Body of pancreas (tissue), 4 donors: ENCODE measurements at places on chromosomes 4 and X.

- no peak overlapping the region for H3K27ac ChIP-seq
- H3K4me3 ChIP-seq = no peak overlapping the region
- DNase-seq = no peak
These were observed 141.7 kb upstream of the GUCY1A1 start for GRCh38 chr4:155524926-155525455.

- no peaks in the 10 kb centered on the region for H3K36me3 ChIP-seq
- H3K4me1 ChIP-seq = peaks cover 17% of the 10 kb centered on the region
- no peaks in the 10 kb centered on the region for H3K27me3 ChIP-seq
- H3K27ac ChIP-seq = peak overlapping the region; percentile 30
These were observed 107.4 kb upstream of the STOX2 start for GRCh38 chr4:183797445-183798300.

- peak; percentile 59 for DNase-seq
- H3K4me3 ChIP-seq = no peak overlapping the region
- no peaks in the 10 kb centered on the region for H3K4me1 ChIP-seq
- H3K27me3 ChIP-seq = no peaks in the 10 kb centered on the region
These were observed 102.5 kb upstream of the MID1 start for GRCh38 chrX:10722851-10723250.

DNA sequence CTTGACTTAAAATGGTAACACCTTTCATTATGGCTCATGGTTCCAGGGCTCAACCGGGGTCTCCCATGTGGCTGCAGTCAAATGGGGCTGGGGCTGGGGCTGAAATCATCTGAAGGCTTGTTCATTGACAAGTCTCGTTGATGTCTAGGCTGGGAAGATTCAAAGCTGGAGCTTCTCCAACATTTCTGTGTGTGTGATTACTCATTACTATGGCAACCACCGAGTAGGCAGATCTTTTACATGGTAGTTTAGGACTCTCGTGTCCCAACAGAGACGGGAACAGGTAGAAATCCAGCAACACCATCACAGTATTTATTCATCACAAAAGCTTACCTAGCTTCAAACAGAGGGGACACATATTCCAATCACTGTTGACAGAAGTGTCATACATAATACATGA is 7.8 kb downstream of the YTHDC1 start:
- no peaks in the 10 kb centered on the region for H3K27me3 ChIP-seq
- peak; percentile 24 for DNase-seq
- no peak overlapping the region for H3K27ac ChIP-seq
- peaks cover 79% of the 10 kb centered on the region for H3K4me1 ChIP-seq

- no peak for DNase-seq
- H3K4me3 ChIP-seq = peak overlapping the region; percentile 71
- peaks cover 25% of the 10 kb centered on the region for H3K4me1 ChIP-seq
- peak overlapping the region; percentile 97 for H3K27ac ChIP-seq
These were observed 1.1 kb upstream of the GTPBP6 start for GRCh38 chrX:319579-320125.

- no peak for DNase-seq
- no peak overlapping the region for H3K4me3 ChIP-seq
- no peaks in the 10 kb centered on the region for H3K4me1 ChIP-seq
- H3K27ac ChIP-seq = no peak overlapping the region
- H3K27me3 ChIP-seq = no peaks in the 10 kb centered on the region
These were observed 132.6 kb downstream of the ADGRL3 start for GRCh38 chr4:61332693-61333092.

- H3K27me3 ChIP-seq = no peaks in the 10 kb centered on the region
- no peaks in the 10 kb centered on the region for H3K36me3 ChIP-seq
- peaks cover 6% of the 10 kb centered on the region for H3K4me1 ChIP-seq
- H3K4me3 ChIP-seq = no peak overlapping the region
These were observed 86.1 kb downstream of the CPE start for GRCh38 chr4:165464813-165465381.

- no peaks in the 10 kb centered on the region for H3K27me3 ChIP-seq
- no peaks in the 10 kb centered on the region for H3K4me1 ChIP-seq
- H3K4me3 ChIP-seq = no peak overlapping the region
These were observed 210.9 kb upstream of the NHS start for GRCh38 chrX:17164079-17164478.

DNA sequence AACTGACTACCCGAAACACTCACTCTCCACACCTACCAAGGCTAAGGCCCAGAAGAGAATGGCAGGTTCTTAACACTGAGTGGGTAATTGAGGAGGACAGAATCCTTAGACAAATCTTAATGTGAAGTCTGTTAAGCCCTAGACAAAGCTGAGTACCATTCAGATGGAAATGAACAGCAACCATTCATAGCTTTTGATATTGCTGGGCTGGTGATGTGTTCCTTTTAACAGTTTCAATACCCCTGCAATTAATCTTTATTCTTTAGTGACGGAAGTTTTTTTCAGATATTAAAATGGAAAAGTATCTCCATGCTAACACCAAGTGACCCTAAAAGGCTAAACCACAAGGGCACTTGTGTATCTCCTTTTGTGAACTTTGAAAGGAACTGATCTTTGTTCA is 334.9 kb downstream of the OPHN1 start:
- H3K27me3 ChIP-seq = no peaks in the 10 kb centered on the region
- no peak overlapping the region for H3K4me3 ChIP-seq
- H3K27ac ChIP-seq = no peak overlapping the region
- DNase-seq = no peak
- no peaks in the 10 kb centered on the region for H3K36me3 ChIP-seq

DNA sequence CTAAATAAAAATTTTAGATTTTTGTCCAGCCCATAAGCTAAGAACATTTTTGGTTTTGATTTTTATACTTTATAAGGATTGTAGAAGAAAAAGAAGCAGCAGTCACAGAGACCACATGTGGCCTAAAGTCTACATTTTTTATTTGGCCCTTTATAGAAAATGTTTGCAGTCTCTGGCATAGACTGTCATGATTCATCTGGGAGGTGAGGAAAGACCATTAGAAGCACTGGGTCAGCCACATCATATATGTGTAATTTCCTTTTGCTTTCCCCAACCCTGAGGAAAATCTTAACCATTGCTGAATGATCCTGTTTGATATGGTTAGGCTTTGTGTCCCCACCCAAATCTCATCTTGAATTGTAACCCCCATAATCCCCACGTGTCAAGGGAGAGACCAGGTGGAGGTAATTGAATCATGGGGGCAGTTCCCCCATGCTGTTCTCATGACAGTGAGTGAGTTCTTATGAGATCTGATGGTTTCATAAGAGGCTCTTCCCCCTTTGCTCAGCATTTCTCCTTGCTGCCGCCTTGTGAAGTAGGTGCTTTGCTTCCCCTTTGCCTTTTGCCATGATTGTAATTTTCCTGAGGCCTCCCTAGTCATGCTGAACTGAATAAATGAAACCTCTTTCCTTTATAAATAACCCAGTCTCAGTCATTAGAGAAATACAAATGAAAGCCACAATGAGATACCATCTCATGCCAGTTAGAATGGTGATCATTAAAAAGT is 12.1 kb upstream of the COPS4 start:
- no peak overlapping the region for H3K27ac ChIP-seq
- no peaks in the 10 kb centered on the region for H3K36me3 ChIP-seq
- H3K27me3 ChIP-seq = no peaks in the 10 kb centered on the region
- H3K4me1 ChIP-seq = no peaks in the 10 kb centered on the region
- no peak overlapping the region for H3K4me3 ChIP-seq

- no peak overlapping the region for H3K27ac ChIP-seq
- no peaks in the 10 kb centered on the region for H3K27me3 ChIP-seq
- H3K4me3 ChIP-seq = no peak overlapping the region
- DNase-seq = no peak
- no peaks in the 10 kb centered on the region for H3K4me1 ChIP-seq
These were observed 210.4 kb downstream of the KLHL4 start for GRCh38 chrX:87728024-87728423.

DNA sequence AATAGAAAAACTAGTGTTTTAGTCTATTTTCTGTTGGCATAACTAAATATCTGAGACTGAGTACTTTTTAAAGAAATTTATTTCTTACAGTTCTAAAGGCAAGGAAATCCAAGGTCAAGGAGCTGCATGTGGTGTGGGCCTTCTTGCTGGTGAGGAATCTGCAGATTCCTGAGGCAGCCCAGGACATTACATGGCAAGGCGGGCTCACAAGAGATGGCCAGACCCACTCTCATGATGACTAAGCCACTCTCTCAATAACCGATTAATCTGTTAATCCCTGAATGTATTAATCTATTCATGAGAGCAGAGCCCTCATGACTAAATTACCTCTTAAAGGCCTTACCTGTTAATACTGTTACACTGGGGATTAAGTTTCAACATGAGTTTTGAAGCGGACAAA is 340.8 kb downstream of the GRXCR1 start:
- no peak overlapping the region for H3K4me3 ChIP-seq
- H3K27ac ChIP-seq = no peak overlapping the region
- no peaks in the 10 kb centered on the region for H3K27me3 ChIP-seq
- H3K4me1 ChIP-seq = no peaks in the 10 kb centered on the region
- no peaks in the 10 kb centered on the region for H3K36me3 ChIP-seq
- DNase-seq = no peak

DNA sequence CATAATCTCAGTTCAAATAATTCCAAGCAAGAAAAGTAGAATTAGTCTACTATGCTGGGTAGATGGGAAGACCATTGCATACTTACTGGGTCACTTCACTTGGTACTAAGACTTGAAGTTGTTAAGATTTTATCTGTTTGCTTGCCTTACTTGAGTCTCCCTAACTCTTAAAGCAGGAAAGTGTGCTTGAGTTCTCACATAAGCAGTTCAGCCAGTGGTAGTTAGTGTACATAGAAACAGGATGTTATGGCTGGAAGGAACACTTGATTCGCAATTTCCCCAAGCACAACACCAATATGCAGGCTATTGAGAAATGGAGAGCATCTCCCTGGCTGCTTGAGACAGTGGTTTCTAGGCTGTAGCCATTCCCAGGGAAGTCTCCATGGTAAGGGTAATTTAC is 176.1 kb downstream of the MSL3 start:
- H3K4me3 ChIP-seq = no peak overlapping the region
- H3K27ac ChIP-seq = no peak overlapping the region
- H3K27me3 ChIP-seq = no peaks in the 10 kb centered on the region
- H3K4me1 ChIP-seq = no peaks in the 10 kb centered on the region
- no peak for DNase-seq

- no peak overlapping the region for H3K4me3 ChIP-seq
- peak; percentile 10 for DNase-seq
- H3K4me1 ChIP-seq = peaks cover 12% of the 10 kb centered on the region
- H3K27me3 ChIP-seq = peaks cover 11% of the 10 kb centered on the region
These were observed 956 bp downstream of the SORCS2 start for GRCh38 chr4:7193030-7193958.

DNA sequence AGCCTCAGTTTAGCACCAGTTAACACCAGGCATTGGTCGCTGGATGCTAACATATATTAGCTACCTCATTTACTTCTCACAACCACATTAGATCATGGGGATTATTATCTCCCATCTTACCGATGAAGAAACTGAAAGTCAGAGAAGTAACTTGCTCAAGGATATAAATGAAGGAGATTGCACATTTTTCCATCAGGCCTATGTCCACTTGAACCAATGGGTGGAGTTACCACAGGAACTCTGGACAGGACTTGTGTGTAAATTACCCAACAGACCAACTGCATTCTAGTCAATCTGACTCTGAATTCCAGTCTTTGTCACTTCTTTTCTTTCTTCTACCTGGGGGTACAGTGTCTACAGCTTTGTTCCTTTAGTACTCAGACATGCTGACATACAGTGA is 1.8 kb downstream of the LNX1 start:
- H3K27ac ChIP-seq = no peak overlapping the region
- no peak for DNase-seq
- H3K4me1 ChIP-seq = peaks cover 69% of the 10 kb centered on the region
- no peak overlapping the region for H3K4me3 ChIP-seq
- no peaks in the 10 kb centered on the region for H3K36me3 ChIP-seq

DNA sequence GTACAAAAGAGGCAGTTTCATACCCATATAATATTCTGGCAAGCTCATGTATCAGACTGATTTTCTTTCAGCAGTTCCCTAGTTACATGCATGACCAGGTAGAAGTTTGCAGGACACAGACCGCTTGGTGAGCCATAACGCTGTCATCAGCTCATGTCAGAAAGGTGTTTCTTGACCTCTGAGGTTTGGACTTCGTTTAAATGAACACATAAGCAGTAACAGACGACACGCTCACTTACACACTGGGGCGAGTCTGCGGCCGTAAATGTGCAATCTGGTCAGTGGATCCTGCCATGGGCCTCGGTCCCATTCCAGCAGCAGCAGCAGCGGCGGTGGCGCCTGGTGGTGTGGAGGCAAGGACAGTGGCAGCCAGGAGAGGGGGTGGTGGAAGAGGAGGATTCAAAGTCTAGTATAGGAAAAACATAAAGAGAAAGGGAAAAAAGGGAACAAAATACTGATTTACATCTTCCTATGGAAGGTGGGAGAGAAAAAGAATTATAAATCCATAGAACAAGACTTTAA is 111.9 kb upstream of the CBR4 start:
- peak overlapping the region; percentile 8 for H3K27ac ChIP-seq
- H3K27me3 ChIP-seq = no peaks in the 10 kb centered on the region
- DNase-seq = no peak
- H3K36me3 ChIP-seq = no peaks in the 10 kb centered on the region
- H3K4me1 ChIP-seq = peaks cover 13% of the 10 kb centered on the region

- no peak overlapping the region for H3K4me3 ChIP-seq
- H3K36me3 ChIP-seq = peaks cover 3% of the 10 kb centered on the region
- H3K27me3 ChIP-seq = no peaks in the 10 kb centered on the region
- H3K27ac ChIP-seq = no peak overlapping the region
These were observed 52.0 kb downstream of the SEC24D start for GRCh38 chr4:118783887-118784286.

- DNase-seq = no peak
- peaks cover 39% of the 10 kb centered on the region for H3K4me1 ChIP-seq
- H3K36me3 ChIP-seq = no peaks in the 10 kb centered on the region
- no peaks in the 10 kb centered on the region for H3K27me3 ChIP-seq
- no peak overlapping the region for H3K4me3 ChIP-seq
- no peak overlapping the region for H3K27ac ChIP-seq
These were observed 25.3 kb downstream of the TSC22D3 start for GRCh38 chrX:107750263-107750662.

DNA sequence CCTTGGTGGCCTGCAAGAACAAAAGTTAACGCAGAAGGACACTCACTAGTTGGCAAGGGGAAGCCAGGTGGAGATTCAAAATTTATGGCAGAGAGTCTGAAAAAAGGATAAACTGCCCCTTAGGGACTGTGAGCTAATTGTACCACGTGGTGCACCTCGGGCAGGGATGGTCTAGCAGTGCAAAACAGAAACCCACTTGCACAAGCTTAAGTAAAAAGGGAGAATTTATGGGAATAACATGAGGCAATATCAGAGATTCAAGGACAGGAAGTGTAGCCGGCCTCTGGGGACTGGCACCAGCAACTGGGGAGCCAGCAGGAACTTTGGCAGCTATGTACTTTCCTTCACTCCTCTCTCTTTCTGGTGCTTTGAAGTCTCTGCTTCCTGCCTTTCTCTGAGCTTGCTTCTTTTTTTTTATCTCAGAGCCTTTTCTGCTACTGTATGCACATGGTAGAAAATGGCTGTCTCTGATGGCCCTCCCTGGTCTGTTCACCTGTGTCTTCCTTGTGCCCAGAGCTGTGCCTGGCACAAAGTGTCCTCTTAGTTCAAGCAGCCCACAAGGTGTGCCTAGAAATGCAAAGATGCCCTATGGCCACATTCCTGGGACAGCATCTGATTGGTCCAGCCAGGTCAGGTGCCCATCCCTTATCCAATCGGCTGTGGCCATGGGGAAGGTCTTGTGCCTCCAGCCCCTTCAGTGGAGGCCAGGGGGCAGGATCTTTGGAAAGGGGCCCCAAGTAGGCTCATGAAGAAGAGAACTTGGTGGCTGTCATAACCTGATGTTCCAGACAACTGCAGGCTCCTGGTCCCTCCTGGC is 114.8 kb upstream of the ATP6AP2 start:
- no peak overlapping the region for H3K27ac ChIP-seq
- H3K4me3 ChIP-seq = no peak overlapping the region
- no peak for DNase-seq
- H3K27me3 ChIP-seq = no peaks in the 10 kb centered on the region

GRCh38 chr4:123976819-123977218 is 580.2 kb downstream of the SPRY1 start:
- no peak overlapping the region for H3K27ac ChIP-seq
- H3K27me3 ChIP-seq = no peaks in the 10 kb centered on the region
